ENCODE measurements at places on chromosomes 7 and 10.

DNA sequence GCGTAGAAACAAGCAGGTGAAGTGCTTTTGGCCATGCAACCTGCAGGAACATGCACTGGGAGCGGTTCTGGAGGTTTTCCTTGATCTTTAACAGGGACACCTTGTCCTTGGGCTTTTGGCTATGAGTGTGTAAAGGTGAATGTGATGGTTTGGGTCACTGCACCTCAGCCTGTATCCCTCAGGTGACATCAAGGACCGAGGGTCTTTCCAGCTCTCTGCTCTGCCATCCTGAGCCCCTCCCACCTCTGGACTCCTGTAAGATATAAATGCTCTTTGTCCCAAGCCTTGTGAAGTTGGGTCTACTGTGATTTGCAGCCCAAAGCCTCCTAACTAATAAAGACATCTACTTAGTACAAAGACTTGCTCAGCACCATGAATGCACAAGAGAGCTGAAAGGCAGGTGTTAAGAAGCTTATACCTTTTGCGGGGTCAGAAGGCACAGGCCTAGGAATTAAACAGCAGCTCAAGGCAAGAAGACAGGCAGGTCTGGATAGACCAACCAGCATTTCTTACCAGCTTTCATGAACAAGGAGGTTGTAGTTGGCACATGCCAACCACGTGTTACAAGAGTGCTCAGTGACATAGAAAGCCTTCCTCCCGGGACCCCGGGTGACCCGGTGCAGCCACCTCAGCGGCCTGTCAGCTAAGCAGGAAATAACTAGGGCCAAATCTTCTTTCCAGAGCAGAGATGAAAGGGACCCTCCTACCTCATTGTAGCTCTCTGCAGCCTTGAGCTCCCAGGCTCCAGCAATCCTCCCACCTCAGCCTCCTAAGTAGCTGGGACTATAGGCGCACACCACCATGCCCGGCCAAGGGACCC is 89.9 kb downstream of the CARD11 start:
- no peak for DNase-seq

- DNase-seq: no peak
Observed at GRCh38 chr7:12851841-12852240, 164.4 kb downstream of the ARL4A start.

DNA sequence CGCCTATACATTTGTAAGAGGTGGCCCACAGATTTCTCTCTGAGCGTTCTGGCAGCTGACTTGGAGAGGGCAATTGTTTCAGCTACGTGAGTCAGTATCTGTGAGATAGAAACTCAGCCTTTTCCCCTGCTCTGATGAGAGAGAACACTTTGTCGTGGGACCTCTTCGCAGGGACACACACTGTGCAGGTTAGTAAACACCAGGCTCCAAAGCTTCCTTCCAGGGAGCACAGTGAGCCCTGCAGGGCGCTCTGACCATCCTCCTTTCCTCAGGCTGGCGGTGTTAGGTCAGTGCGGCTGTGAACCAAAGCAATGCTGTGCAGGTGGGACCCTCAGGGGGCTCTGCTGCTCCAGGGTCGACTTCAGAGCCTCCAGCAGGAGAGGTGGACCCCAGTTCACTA is 152.2 kb upstream of the TCF7L2 start:
- DNase-seq: no peak

DNA sequence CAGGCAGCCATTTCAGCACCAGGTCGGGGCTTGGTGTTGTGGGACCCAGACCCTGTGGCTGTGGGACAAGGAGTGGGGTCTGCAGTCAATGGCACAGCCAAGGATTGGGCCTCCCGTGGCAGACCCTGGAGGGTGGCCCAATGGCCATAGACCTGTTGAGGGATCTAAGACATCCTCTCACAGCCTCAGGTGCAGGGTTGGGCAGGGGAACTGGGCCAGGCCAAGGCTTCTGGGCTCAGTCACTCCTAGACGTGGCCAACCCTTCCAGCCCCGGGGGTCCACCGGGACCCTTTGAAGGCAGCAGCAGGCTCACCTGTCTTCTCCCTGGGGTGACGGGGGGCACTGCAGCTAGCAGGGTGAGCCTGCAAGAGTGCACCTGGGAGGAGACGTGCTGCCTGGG is 45.7 kb upstream of the DPYSL4 start:
- no peak for DNase-seq

DNA sequence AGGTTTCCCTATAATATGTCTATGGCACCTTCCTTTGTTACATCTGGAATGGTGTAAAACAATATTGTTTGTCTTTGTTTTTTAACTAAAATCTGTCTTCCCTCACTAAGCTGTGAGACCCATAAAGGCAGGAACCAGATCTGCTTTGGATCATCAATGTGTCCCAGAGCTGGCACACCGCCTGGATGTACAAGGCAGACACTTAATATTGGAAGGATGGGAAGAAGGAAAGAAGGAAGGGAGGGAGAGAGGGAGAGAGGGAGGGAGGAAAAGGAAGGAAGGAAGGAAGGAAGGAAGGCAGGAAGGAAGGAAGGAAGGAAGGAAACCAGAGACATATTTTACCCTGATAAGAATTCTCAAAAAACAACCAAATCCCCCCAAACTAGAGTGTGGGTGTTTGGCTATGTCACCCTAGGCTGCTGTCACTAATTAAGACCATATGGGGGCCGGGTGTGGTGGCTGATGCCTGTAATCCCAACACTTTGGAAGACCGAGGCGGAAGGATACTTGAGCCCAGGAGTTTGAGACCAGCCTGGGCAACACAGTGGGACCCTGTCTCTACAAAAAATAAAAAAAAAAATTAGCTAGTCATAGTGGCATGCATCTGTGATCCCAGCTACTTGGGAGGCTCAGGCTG is 59.6 kb downstream of the SH3PXD2A start:
- DNase-seq: no peak

- DNase-seq: no peak
Observed at GRCh38 chr7:135910393-135911036, 66.6 kb downstream of the MTPN start.

GRCh38 chr10:81898518-81898917 is 23.5 kb downstream of the NRG3 start:
- no peak for DNase-seq

GRCh38 chr7:147106746-147107145 is 990.1 kb downstream of the CNTNAP2 start:
- no peak for DNase-seq

GRCh38 chr7:36562121-36562520 is 162.2 kb downstream of the AOAH start:
- no peak for DNase-seq

DNA sequence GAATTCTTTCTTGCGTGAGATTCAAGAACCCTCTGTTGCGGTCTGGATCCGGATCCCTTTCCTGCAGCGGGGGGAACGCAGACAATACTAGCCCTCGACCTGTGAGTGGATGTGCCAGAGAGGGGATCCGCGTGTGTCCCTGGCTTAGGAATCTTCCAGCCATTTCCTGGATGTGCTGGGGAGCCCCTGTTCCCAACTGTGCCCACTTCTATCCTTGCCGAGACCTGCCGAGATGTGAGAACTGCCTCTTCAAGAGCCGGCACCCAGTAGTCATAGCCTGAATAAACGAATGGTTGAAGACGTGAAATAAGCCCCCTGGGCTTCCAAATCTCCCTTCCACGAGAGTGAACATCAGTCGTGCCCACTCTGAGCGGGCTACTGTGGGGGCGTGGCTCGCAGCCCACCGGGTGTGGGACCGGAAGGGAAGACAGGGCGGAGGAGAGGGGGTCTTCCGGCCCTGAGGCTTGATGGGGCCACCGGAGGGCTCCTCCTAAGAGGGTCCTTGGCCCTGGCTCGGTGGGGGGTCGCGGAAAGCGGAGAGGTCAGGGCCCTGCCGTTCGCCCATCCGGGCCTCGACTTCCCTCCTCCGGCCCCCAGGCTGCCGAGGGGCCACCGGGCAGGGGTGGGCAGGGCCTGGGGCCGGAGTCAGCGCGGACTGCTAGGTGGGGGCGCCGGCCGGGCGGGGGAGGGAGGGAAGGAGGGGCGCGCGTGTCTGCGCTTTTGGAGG is 1.3 kb upstream of the CCDC136 start:
- no peak for DNase-seq

GRCh38 chr10:31051703-31052102 is 20.0 kb upstream of the ZNF438 start:
- DNase-seq: no peak

DNA sequence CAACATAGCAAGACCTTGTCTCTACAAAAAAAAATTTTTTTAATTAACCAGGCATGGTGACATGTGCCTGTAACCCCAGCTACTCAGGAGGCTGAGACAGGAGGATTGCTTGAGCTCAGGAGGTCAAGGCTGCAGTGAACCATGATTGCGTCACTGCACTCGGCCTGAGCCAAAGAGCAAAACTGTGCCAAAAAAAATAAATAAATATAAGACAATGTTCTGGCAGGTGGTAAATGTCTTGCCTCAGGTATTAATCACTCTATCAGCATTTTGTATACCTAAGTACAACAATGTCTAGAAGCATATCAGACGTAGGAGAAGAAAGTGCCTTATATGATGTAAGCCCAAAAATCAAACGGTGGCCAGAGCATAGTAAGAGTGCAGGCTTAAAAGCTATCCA is 427.8 kb upstream of the C7orf33 start:
- DNase-seq: no peak

DNA sequence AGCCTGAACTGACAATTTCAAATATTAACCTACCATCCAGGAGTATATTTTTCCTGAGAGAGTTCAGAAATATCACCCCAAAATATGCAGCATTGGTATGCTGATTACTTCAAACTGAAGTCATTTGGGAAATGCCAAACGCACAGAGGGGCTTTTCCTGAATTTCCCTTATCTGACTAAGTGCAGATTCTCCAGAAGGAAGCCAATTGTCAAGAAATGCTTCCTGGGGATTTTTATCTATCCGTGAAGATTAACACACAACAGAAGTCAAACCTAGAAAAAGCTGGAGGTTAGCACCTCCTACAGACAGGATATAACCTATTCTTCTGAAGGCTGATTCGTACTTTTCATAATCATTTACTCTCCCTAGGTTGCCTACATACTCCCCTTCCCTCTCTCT is 91.0 kb downstream of the AKR1D1 start:
- no peak for DNase-seq

- no peak for DNase-seq
Observed at GRCh38 chr10:77106676-77107075, 530.9 kb downstream of the KCNMA1 start.

DNA sequence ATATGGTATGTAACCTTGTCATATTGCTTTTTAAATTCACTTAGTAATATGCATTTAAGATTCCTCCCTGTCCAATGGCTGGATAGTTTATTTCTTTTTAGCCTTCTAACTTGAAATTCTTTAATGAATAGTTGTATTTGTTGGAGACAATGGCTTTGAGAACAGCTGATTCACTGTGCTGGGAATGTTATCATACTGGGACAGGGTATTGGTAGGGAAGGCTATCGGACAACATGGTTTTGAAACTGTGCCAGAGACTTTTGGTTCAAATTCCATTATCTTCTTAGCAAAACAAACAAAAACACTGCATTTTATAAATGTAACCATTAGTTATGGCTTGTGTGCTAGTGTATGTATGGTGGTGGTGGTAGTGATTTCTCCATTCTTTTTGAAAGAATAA is 517.1 kb upstream of the ANKRD30A start:
- no peak for DNase-seq

GRCh38 chr10:74953214-74953613 is 126.8 kb downstream of the KAT6B start:
- DNase-seq: no peak

DNA sequence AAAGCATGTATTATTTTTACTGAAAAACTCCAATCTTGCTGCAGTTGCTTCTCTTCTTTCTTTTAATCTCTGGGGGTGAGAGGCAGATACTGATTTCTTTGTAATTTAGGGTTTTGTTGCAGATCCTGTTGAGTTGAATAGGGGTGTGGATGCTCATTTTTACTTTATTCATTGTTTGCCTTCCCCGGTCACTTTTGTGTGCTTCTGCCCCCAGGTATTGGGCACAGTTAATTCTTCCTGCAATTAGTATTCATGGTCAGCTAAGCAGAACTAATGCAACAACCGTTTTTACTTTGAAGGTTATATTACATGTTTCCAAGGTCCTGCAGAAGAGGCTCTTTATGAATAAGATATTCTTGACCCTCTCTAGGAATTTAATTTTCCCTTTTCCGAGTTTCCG is 96.4 kb downstream of the BUB3 start:
- no peak for DNase-seq

DNA sequence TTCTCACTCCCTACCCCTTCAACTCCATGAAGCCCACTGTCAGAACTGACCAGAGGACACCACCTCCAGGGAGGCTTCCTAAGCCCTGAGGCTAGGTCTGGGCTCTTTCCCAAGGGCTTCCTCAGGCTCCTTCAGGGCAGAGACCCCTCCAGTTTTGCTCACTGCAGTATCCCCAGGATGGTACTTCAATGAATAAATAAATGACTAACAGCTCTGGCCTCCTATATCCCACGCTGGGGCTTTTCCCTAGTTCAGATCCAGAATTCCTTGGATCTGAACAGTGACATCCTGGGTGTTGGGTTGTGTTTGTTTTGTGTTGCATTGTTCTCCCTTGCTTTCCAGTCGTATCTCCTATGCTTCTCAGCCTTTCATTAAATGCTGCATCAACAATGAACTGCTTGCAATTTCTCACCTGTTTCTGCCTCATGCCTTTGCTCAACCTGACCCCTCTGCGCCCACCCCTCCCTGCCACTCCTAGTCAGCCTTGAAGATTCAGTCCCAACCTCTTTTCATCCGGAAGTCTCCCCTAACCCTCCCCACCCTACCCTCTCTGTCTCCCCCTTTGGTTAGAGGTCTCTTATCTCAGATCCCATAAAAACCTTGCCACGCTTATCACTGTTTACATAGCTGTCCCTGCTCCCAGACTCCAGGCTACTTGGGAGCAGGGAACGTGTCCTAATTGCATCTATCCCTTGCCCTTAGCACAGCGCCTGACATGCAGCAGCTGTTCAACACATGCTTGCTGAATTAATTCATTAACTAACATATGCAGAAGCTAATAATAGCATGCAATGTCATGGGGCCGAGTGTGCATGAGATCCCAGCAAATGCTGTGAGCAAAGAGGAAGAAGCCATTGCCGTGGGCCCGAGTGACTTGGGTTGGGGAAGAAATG is 41.7 kb downstream of the PPP1R3C start:
- no peak for DNase-seq

- no peak for DNase-seq
Observed at GRCh38 chr7:37901890-37902524, 14.6 kb downstream of the SFRP4 start.

DNA sequence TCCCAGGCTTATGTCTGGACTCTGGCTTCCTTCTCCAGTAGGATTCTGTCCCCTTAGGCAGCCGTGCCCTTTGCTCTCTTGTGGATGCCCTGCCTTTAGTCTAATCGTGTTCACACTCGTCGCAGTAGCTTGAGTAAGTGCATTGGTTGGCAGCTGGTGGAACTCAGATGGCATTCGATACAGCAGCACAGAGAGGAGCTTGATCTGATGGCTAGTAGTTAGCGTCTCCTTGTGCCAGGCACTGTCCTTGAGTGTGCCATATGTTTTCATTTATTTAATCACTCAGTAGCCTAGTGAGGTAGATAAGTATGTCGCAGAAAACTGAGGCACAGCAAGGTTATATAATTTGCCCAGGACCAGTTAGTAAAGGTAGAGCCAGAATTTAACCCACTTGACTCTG is 18.2 kb upstream of the PARP12 start:
- no peak for DNase-seq

- DNase-seq: no peak
Observed at GRCh38 chr10:51129946-51130544, 55.8 kb downstream of the PRKG1 start.

GRCh38 chr7:151511946-151512345 is 7.7 kb downstream of the RHEB start:
- no peak for DNase-seq

- DNase-seq: no peak
Observed at GRCh38 chr10:118742782-118743181, 12.0 kb downstream of the CACUL1 start.

- no peak for DNase-seq
Observed at GRCh38 chr7:132321387-132321786, 254.9 kb downstream of the PLXNA4 start.

GRCh38 chr7:78368771-78369170 is 570.2 kb downstream of the PHTF2 start:
- DNase-seq: no peak

Measured in tibial nerve (tissue), 4 donors.